ENCODE measurements at places on chromosomes 4 and X. TPM values are rescaled to one million over a fixed set of nuclear protein-coding genes. Genes with fewer than 3 reads are reported as not detected.

- DNase-seq = peak; percentile 84
Observed at GRCh38 chrX:43656005-43656494, at the start of gene MAOA. TSS of gene MAOA (plus strand) at chrX:43656299. CDS start at chrX:43656342, 43 bp downstream.

ZCCHC13 gene
- total RNA-seq = not detected

POF1B gene
- total RNA-seq = 17.1 TPM

PTPN13 gene
- 9.5 TPM for total RNA-seq

GRCh38 chrX:135509885-135510284 is 10.6 kb upstream of the INTS6L start:
- DNase-seq = no peak

SH2D1A gene
- total RNA-seq = 0.41 TPM

DNA sequence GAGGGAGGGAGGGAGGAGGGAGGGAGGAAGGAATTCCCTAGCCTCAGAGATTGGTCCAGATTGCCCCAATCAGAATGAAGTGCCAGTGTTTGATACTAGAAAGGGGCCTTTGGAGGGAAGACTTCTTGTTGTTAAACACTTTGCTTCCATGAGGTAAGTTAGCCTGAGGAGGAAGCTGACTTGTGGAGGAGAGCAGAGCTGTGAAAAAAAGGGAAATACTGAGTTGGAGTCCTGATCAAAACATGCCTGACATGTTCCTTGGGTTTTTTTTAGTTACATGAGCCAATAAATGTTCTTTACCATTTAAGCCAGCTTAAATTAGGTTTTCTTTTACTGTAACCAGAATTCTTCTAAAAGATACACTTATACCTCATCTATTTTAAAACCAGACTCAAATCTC is 57.6 kb downstream of the GSX2 start:
- no peak for DNase-seq

DNA sequence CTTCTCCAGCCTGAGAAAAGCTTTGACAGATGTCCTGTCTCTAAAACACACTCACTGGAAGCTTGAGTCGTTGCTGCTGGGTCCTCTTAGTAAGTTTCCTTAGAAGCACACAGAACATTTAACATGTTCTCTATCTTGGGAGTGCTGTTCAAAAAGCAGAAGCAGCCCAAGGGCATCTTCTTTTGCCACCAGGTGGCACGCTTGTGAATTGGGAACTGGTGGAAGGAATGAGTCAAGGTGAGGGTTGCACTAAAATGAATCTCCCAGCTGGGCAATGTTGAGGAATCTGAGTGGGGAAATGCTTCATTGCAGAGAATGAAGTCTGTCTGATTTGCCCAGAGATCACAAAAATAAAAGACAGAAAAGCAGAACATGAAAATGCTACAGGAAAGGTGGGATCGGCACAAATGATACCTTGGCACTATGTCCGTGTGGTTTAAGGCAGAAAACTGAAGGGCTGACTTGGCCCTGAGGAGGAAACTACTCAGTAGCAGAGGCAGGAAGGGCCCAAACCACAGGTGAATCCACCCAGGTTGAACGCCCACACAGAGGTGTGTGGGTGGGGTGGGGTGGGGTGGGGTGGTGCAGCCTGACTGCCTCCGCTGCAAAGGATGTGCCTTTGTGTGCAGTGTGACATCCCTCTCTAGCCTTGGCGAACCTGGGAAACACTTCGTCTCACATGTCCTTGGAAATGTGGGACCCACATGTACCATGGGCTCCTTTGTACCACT is 26.0 kb downstream of the KIT start:
- DNase-seq = no peak

GRCh38 chr4:153684182-153684970 is at the start of gene TLR2:
TSS of gene TLR2 (plus strand) at chr4:153684280. CDS start at chr4:153702908, 18,628 bp downstream.
- peak; percentile 72 for DNase-seq

GRCh38 chr4:182827954-182828353 is 89.2 kb downstream of the DCTD start:
- no peak for DNase-seq

GRCh38 chrX:42678133-42678532 is 99.8 kb downstream of the PPP1R2C start:
- DNase-seq = peak; percentile 19

- DNase-seq = no peak
Observed at GRCh38 chr4:36966756-36967460, 277.6 kb upstream of the NWD2 start.

EGF gene
- 12.4 TPM for total RNA-seq

TBC1D8B gene
- total RNA-seq = 4.2 TPM

PFKFB1 gene
- total RNA-seq = 2.5 TPM

GRCh38 chr4:36285784-36286480 is 4.5 kb downstream of the DTHD1 start:
- no peak for DNase-seq

DNA sequence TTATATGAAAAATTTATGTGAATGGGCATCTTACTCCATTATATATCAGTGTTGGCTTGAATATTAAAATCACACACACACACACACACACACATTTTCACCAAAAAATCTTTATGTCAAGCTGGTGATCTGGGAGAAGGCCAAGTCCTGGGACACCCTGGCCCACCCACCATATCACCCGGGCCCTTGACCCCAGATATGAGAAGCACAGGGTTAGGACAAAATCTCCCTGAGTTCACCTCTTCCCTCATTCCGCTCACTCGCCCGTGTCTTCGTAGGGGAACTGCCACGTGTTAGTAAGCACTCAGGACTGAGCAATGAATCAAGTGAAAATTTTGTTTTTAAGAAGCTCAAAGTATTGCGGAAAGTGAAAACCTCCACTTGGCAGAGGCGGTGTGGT is 103.8 kb upstream of the PSAPL1 start:
- DNase-seq = no peak

DNA sequence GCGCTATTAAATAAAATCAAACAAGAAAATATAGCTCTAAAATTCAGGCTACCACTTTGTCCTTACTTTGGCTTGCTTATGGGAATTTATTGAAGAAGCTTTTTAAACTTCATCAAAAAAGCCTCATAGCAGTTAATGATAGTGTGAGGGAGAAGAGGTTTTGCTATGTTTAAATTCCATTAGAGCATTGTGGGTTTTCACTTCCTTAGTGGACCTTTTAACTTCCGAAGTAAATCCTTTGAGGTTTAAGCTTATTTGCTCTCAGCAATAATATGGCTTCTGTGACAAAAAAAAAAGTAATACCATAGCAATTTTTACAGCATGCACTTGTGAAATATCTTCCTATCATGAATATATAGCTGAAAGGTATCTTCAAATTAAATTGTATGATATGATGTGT is 120.2 kb upstream of the NDST4 start:
- DNase-seq = no peak

GRCh38 chr4:182294451-182294850 is 51.2 kb downstream of the TENM3 start:
- DNase-seq = no peak

DNA sequence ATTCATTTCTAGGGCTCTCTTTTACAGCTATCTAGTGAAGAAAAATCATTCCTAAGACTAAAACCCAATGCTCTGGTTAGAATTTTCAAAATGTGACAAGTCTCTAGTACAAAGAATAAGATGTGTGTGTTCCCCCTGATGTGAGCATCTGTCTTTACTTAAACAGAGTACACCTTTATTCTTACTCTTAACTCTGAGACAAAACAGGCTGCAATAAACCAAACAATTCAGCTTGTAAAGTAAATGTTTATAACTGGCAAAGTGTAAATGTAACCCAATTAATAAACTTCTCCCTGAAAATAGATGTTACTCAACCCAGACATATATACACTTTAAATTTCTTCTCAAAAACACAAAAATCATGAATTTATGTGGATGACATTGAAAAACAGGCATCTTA is 51.6 kb downstream of the PTCHD1 start:
- no peak for DNase-seq

- no peak for DNase-seq
Observed at GRCh38 chrX:43758044-43758443, 101.9 kb downstream of the MAOA start.

Measured in left cardiac atrium (tissue), 4 donors.